ENCODE measurements at places on chromosomes 12 and 14. TPM values are rescaled to one million over a fixed set of nuclear protein-coding genes. Genes with fewer than 3 reads are reported as not detected.

SERPINA12 gene
- polyA plus RNA-seq, result 0.33 TPM

PAPLN gene
- polyA plus RNA-seq, result 35.3 TPM

DNAI7 gene
- polyA plus RNA-seq, result 4.4 TPM

RERGL gene
- polyA plus RNA-seq, result 6.8 TPM

AQP2 gene
- polyA plus RNA-seq, result 75.1 TPM

EIF2S3B gene
- polyA plus RNA-seq, result 0.60 TPM

GPR132 gene
- 0.71 TPM for polyA plus RNA-seq

PITPNM2 gene
- polyA plus RNA-seq, result 7.5 TPM

CD163 gene
- 9.7 TPM for polyA plus RNA-seq

DNM1L gene
- polyA plus RNA-seq, result 78.8 TPM

ABCC9 gene
- 27.5 TPM for polyA plus RNA-seq

FGD4 gene
- 16.1 TPM for polyA plus RNA-seq

PLEKHG7 gene
- 0.60 TPM for polyA plus RNA-seq

HOXC5 gene
- polyA plus RNA-seq, result 3.6 TPM

COX8C gene
- polyA plus RNA-seq, result 0.78 TPM

MAP3K12 gene
- polyA plus RNA-seq, result 36.9 TPM

GRIN2B gene
- 1.1 TPM for polyA plus RNA-seq

KRT71 gene
- not detected for polyA plus RNA-seq

EML5 gene
- 2.8 TPM for polyA plus RNA-seq

OR11H6 gene
- not detected for polyA plus RNA-seq

WNT5B gene
- 8.1 TPM for polyA plus RNA-seq

MAP3K9 gene
- 5.2 TPM for polyA plus RNA-seq

RAB5B gene
- 149 TPM for polyA plus RNA-seq

DYNLL1 gene
- polyA plus RNA-seq, result 460 TPM

GRIP1 gene
- 29.2 TPM for polyA plus RNA-seq

HAL gene
- polyA plus RNA-seq, result 0.13 TPM

NOVA1 gene
- polyA plus RNA-seq, result 25.1 TPM

SMOC1 gene
- 2.5 TPM for polyA plus RNA-seq

GLIPR1L1 gene
- polyA plus RNA-seq, result 0.35 TPM

HSPB8 gene
- polyA plus RNA-seq, result 5.8 TPM

FAM90A1 gene
- polyA plus RNA-seq, result 2.7 TPM

TSPAN19 gene
- polyA plus RNA-seq, result 0.90 TPM

MYH6 gene
- 0.07 TPM for polyA plus RNA-seq

ENDOU gene
- 0.48 TPM for polyA plus RNA-seq

GPRC5D gene
- polyA plus RNA-seq, result 1.3 TPM

ASCL1 gene
- 0.18 TPM for polyA plus RNA-seq

FAM181A gene
- not detected for polyA plus RNA-seq

FAM186B gene
- polyA plus RNA-seq, result 3.9 TPM

RARG gene
- polyA plus RNA-seq, result 32.0 TPM

KRT79 gene
- not detected for polyA plus RNA-seq

PFDN5 gene
- polyA plus RNA-seq, result 564 TPM

NOXRED1 gene
- 2.0 TPM for polyA plus RNA-seq

BDKRB2 gene
- polyA plus RNA-seq, result 3.0 TPM

CCDC196 gene
- polyA plus RNA-seq, result 0.30 TPM

DLST gene
- 135 TPM for polyA plus RNA-seq

SLC7A7 gene
- 130 TPM for polyA plus RNA-seq

SLC2A13 gene
- 10.7 TPM for polyA plus RNA-seq
